ENCODE measurements at places on chromosomes 1 and 21.

GRCh38 chr1:244096691-244097090 is 45.6 kb downstream of the ZBTB18 start:
- no peak for DNase-seq

GRCh38 chr1:36775716-36776115 is 258.6 kb downstream of the GRIK3 start:
- DNase-seq = no peak

DNA sequence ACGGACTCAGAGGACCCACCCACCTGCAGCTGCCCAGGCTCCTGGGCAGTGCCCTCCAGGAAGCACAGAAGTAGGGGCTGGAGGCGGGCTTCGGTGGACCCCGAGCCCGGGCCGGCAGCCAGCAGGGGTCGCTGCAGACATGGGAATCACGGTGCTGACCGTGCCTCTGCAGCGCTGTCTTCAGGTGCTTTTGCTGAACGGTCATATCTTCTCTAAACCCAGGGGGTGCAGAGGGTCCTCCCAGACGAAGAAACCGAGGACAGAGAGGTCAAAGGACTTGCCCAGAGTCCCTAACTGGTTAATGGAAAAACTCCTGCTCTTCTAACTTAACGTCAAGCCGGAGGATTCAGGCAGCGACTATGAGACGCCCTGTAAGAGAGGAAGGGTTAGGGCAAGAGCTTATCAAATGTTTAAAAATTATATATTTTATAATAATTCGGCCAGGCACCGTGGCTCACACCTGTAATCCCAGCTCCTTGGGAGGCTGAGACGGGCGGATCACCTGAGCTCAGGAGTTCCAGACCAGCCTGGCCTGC is 21.5 kb upstream of the LEFTY2 start:
- peak; percentile 53 for DNase-seq

DNA sequence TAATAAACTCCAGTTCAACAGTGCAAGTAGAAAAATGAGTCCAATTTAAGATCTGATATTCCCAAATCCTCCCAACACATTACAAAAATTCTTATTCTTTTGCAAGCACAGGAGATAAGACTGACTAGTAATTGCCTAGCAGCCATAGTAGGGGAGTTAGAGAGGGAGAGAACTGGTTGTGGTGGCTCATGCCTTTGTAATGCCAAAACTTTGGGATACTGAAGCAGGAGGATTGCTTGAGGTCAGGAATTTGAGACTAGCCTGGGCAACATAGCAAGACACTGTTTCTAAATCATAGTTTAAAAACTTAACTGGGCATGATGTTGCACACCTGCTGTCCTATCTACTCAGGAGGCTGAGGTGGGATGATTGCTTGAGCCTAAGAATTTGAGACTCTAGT is 26.7 kb upstream of the PAPPA2 start:
- DNase-seq = no peak

GRCh38 chr1:206742719-206743383 is 27.7 kb upstream of the IL19 start:
- no peak for DNase-seq

DNA sequence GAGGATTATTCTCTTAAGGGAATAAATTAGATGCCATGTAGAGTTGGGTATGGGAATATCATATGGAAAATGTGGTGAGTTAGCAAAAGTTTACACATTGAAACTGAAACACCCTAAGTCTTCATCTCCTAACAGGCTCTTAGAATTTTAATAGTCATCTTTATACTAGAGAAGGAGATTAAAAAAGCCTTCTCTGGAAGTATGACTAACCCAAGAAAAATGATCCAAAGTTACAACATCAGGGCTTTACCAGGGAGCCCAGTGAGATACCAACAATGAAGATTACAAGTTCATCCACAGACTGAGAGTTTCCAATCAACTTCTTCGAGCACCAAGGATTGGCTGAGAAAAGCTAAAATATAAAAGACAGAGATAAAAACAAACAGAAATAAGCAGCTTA is 70.0 kb upstream of the KIAA0040 start:
- no peak for DNase-seq

GRCh38 chr1:93698329-93699048 is 16.9 kb upstream of the BCAR3 start:
- DNase-seq = no peak

DNA sequence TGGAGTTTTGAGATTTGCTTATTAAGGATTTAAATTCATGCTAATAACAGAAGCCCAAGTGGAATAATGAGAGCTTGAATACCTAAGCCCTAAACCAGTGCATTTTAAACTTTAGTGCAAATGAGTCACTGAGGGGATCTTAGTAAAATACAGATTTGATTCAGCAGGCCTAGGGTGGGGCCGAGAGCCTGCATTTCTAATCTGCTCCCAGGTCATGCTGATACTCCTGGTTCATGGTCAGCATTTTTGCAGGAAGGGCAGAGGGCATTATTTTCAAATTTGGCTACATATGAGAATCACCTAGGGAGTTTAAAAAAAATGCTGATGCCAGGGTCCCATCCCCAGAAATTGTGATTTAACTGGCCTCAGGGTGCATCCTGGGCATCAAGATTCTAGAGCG is 39.3 kb downstream of the DNTTIP2 start:
- no peak for DNase-seq

- DNase-seq = peak; percentile 43
Measured at GRCh38 chr1:160083968-160084770, 2.8 kb downstream of the KCNJ9 start.

GRCh38 chr1:230415405-230416132 is 10.6 kb downstream of the PGBD5 start:
- DNase-seq = no peak

DNA sequence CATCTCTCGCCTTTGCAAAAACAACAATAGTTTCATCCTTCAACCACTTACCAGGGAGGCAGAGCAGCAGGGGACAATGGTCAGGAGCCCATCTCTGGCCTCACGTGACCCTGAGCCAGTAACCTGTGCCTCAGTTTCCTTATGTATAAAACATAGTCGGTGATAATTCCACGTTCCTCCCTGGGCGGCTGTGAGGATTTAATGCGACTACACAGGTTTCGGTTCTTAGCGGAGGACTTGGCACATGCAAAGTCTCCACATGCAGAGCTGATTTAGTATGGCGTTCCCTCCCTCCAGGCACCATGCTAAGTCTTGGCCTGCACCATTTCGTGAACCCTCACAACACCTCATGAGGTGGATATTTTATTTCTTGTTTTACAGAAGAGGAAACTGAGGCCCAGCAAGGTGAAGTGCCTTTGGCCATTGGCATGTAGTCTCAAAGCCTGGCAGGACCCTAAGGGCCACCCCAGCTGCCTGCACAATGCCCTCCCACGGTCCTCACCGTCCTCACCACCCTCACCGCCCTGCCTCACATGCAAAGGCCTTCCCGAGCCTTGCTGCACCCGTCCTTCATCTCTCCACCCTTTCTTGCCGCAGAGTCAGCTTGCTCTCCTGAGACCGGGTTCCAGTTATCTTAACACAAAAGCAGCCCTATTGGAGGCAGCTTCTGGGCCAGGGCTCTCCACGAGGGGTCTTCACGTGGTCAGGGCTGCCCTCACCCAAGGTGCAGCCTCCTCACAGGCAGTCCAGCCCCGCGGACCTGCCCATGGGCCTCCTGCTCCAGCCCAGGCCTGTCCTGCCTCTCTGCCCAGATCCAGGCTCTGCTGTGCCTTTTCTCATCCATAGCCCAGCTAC is 48.9 kb downstream of the SYF2 start:
- no peak for DNase-seq

DNA sequence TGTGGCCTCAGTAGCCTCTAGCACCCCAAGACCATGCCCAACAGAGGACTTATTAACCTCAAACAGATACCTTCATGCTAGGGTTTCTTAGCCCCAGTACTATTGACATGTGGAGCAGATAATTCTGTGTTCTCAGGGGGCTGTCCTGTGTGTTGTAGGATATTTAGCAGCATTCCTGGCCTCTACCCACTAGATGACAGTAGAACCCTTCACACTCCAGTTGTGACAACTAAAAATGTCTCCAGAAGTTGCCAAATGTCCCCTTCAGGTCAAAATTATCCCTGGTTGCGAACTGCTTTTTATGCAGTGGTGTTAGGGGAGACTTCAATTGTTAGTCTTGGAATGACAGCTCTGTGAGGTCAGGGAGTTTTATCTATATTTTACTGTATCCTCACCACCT is 8.1 kb downstream of the KAZN start:
- DNase-seq = no peak

GRCh38 chr1:198893763-198894444 is 255.1 kb downstream of the PTPRC start:
- no peak for DNase-seq

Data from stimulated activated CD4-positive, alpha-beta T cell treated with anti-CD3 and anti-CD28 coated beads, Interleukin-1b, Interleukin-23, amount 100 ng/mL, for 24 hours (primary cell).